GM20000 (cell line): ENCODE measurements at places on chromosomes 12 and 14.

GRCh38 chr14:85943192-85943591, 413.2 kb downstream of the FLRT2 start:
- DNase-seq = no peak

DNA sequence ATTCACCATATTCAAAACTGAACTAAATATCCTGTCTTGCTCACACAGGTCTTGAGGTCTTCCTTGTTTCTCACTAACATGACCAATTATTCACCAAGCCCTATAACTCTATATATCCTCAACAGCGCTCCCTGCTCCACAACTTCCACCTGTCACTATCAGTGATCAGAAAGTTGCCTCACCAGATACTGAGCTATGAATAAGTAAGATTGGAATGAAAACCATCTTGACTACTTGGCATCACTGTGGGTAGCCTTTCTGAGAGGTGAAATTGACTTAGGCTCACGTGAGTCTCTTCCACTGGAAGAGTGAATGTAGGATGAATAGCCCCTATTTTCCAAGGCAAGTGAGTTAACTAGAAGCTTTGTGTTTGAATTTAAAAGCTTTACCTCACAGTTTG, 167.1 kb downstream of the PIK3C2G start:
- no peak for DNase-seq

GRCh38 chr12:52708010-52708409, 4.7 kb upstream of the KRT77 start:
- no peak for DNase-seq

DNA sequence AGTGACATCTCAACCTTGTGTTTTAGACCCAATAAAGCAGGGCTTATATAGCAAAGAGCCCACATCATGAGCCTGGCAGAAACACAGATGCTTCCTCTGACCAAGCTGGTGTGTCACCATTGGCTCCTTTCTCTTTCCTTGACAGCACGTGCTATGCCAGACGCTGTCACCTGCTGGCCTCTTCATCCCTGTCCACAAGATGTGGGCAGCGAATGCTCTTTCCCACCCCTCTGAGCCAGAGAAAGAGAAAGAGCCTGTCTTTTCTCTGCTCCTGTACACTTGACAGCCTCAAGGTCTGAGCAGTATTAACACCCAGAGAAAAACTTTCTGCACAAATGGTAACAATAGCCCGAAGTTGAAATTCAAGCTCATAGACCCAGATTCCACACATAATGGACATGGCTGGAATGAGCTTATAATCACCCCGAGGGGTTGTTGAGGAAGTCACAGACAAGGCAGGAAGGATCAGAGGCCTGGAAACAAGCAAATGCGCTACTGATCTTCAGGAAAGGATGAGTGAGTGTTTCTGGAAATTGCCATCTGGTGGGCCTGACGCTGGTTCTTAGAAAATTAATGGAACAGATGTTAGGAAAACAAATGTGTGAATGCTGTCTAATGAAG, 8.9 kb downstream of the TGFB3 start:
- DNase-seq = no peak

DNA sequence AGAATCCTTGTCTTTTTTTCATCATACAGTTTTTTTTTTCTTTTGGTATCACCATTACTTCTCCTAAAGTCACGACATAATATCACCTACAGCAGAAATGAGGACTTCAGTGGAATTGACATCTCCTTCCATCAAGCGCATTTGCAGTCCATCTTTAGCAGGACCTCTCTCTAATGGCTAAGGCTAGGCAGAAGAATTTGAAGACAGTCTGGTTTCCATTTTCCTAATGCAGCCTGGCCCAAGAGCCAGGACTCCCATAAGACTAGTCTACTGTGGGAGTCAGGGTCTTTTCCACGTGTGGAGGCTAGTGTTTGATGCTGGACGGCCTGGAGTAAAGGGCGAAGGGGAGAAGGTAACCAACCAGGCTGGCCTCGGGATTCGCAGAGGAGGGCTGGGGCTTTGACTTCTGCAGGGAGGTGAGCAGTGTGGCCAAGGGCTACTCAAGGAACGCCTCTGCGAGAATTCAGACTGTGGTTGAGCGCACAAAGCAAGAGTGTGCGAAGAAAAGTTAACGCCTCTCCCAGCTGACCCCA, 769 bp upstream of the ZNF740 start:
- no peak for DNase-seq

DNA sequence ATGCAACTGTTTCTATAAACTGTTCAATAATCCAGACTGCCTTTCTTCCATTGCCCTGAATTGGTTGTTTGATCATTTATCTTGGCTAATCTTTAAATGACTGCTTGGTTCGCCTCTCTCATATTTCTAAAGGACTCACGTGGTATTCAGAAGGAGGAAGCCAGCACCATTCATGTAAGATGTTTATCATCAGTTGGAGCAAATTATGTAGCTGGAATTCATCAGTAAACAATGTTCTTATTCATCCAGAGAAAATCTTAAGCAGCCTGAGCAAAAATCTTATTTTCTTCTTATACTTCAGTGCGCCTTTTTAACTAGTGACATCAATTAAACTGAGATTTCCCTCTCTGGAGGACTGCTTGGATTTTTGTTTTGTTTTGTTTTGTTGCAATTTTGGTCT, 538.7 kb upstream of the TMEM132C start:
- DNase-seq = no peak

DNA sequence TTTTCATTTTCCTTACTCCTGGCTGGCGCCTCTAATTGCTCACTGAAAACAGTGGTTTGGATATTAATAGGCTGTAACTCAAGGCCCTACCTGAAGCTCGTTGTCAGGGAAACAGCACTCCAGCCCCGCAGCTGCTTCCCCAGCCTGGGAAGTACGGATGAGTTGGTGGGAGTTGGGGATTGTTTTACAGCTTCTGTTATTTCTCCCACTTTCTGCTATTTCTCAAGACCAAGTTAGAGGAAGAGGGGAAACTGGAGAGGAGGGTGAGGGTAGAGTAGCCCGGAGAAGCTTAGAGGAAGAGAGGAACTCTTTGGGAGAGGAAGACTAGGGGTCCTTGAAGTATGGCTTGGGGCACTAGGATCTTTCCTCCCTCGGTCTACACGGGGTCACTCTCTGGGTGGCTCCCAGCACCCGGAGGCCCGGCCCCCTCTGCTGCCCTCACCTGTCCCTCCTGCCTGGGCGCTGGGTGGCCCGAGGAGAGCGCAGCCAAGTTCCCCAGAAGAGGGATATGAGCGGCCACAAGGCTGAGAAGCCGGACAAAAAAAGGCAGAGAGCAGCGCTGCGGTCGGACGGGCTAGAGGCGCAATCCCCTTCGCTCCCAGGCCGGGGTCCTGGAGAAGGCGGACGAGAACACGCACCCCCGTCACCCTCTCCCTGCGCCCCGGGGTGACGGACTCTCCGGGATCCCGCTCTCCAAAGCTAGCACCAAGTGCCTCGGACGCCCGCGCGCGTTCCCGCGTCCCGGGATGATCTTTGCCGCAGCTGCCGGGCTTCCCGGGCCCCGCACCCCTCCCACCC, 671 bp downstream of the SPTB start:
- DNase-seq = peak; percentile 23

GRCh38 chr12:50647031-50647430, 116.9 kb upstream of the ATF1 start:
- no peak for DNase-seq

DNA sequence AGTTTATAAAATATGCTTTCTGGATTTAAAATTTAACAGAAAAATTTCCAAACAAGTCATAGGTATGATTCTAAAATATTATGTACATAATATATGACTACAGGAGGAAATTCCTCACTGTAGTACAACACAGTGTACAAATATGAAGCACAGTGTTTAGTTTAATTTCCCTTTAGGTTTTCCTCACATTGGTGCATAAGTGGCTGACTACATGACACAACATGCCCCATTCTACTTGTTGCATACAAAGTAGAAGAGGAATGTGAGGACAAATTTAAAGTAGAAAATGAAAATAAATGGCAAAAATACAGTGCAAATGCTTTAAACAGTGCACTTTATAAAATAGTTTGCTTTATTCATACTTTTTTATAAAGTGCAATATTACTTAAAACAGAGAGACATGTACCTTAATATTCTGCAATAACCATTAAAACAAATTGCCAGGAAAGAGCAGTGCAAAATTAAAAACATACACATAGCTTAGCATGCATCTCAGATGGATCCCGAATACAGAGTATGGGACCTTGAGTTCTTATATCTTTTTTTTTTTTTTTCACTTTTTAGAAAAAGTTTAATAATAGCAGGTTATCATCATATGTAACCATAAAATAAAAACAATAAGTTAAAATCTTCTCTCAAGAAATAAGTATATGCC, 54.8 kb upstream of the TTC7B start:
- DNase-seq = no peak

- DNase-seq = peak; percentile 87
Measured at GRCh38 chr14:102594514-102595175, 2.2 kb downstream of the RCOR1 start.

DNA sequence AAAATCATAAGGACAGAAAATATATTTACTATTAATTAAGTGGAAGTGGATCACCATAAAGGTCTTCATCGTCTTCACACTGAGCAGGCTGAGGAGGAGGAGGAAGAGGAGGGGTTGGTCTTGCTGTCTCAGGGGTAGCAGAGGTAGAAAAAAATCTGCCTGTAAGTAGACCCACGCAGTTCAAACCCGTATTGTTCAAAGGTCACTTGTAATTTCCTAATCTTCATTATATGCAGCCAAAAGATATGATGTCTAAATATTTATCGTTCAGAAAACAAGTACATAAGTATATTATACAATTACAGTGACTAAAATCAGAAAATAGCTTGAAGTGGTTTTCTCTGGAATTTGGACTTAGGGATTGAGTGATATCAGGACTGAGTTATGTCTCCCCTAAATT, 72.1 kb downstream of the GTF2A1 start:
- no peak for DNase-seq

GRCh38 chr12:76556368-76556767, 3.2 kb downstream of the OSBPL8 start:
- DNase-seq = no peak

DNA sequence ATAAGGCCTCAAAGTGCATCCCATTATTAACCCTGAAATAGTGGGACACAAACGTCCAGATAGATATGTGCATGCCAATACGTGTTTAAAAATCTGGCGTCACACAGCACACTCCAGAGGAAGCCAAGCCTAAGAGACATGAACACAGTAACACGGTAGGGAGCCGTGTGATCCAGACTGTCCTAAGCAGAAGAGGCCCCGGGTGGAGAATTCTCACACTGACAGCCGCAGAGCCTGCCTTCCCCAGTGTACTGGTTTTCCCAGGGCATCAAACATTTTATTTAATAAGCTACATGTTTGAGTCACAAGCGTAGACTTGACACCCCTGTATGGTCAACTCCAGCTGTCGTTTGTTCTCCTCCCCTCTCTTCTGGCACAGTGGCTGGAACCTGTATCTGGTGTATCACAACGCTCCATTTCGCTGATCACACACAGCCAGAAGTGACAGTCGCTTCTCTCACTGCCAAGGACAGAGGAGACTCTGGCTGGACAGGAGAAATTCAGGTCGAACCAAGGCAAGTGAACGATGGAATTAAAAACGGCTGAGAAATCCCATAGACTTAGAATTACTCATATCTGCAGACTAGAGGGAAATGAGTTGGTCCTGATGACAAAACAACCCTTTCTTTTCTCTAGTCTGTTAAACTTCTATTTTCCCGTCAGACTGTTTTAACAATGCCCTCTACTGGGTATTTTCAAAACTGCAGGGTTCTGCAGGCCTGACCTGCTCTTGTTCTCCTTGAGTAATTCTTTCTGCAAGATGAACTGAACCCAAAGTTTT, 359.9 kb downstream of the RGS6 start:
- peak; percentile 42 for DNase-seq

- DNase-seq = no peak
Measured at GRCh38 chr14:96626121-96626768, 124.1 kb downstream of the PAPOLA start.

- DNase-seq = no peak
Measured at GRCh38 chr14:59455411-59455810, 9.8 kb downstream of the GPR135 start.
